ENCODE measurements at places on chromosomes 16 and 17. TPM values are rescaled to one million over a fixed set of nuclear protein-coding genes. Genes with fewer than 3 reads are reported as not detected.

The ODAD4 gene
- total RNA-seq, result 2.6 TPM

The KSR1 gene
- total RNA-seq, result 29.0 TPM

The LGALS9B gene
- total RNA-seq, result not detected

The KIF18B gene
- total RNA-seq, result 4.2 TPM

The CAVIN1 gene
- 47.7 TPM for total RNA-seq

The SLC12A3 gene
- total RNA-seq, result not detected

The HLF gene
- total RNA-seq, result 0.74 TPM

The IRF8 gene
- 12.8 TPM for total RNA-seq

The NPIPB6 gene
- 4.9 TPM for total RNA-seq

DNA sequence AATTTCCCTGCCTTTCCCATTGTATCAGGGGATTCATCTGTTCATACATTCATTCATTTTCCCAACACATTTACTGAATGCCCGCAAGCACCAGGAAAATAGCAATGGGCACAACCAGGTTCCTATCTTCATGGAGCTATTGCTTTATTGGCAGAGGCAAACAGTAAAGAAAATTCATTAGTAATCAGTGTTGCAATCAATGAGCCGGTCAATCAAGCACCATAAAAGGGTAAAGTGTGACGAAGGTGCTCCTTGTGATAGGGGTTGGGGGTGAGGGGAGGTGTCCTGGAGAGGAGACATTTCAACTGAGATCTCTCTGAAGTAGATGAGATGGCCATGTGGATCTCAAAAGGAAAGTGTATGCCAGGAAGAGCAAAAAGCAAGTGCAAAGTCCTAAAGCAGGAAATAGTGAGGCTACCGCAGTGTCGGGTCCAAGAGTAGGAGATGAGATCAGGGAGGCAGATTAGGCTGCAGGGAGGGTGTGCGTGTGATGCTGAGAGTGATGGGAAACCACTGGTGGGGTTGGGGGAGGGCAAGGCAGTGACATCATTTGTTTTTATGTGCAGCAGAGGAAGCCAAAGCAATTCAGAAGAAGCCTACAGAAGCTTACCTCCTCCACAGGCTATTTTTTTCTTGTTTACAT lies 28.4 kb downstream of the CDH13 start:
- peak; percentile 81 for DNase-seq

DNA sequence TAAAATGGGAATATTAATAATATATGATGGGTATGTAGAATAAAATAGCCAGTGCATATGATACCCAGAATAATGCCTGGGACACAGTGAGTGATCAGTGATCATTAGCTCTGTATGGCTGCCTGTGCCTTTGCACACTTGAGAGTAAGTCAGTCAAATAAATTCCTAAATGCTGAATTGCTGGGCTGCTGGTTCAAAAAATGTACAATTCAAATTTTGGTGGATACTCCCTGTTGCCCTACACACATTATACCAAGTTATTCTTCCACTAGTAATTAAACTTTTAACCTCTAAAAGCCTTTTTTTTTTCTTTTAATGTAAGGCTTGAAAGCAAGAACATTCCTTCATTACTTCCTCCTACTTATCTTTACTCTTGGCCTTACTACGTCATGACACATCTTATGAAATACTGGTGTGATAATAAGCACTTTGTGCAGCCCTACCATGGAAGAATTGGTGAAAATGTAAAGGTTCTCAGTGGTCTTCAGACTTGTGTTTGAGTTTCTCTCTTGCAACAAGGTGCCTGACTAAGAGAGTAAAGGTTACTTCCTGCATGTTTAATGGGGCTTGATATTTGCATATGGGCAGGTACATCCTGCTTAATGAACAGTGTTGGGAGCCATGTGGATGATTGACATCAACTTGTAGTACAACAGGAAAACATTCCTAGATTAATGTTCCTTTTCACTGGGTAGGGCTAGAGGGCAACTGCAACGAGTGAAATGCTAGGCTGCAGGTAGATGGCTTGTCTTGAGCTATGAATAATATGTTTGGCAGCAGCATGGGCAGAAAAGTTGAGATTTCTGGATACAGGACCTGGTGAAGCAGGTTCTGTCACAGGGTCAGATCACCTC lies 84.3 kb downstream of the PRKCA start:
- DNase-seq, result peak; percentile 88

DNA sequence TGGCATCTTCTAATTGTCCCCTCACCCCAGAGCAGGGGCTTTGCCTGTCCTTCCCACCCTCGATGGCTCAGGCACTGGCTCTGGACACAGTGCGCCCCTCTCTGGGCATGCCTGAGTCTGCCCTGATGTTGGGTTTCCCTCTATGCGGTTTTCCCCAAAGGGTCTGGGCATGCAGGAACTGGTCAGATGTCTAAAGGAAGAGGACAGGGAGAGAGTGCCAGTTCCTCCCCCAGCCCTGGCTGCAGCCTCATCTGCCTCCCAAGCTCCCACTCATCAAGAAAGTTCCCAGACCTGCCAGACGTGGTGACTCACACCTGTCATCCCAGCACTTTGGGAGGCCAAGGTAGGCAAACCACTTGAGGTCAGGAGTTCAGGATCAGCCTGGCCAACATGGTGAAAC lies 41.3 kb upstream of the PABPN1L start:
- DNase-seq, result peak; percentile 18

DNA sequence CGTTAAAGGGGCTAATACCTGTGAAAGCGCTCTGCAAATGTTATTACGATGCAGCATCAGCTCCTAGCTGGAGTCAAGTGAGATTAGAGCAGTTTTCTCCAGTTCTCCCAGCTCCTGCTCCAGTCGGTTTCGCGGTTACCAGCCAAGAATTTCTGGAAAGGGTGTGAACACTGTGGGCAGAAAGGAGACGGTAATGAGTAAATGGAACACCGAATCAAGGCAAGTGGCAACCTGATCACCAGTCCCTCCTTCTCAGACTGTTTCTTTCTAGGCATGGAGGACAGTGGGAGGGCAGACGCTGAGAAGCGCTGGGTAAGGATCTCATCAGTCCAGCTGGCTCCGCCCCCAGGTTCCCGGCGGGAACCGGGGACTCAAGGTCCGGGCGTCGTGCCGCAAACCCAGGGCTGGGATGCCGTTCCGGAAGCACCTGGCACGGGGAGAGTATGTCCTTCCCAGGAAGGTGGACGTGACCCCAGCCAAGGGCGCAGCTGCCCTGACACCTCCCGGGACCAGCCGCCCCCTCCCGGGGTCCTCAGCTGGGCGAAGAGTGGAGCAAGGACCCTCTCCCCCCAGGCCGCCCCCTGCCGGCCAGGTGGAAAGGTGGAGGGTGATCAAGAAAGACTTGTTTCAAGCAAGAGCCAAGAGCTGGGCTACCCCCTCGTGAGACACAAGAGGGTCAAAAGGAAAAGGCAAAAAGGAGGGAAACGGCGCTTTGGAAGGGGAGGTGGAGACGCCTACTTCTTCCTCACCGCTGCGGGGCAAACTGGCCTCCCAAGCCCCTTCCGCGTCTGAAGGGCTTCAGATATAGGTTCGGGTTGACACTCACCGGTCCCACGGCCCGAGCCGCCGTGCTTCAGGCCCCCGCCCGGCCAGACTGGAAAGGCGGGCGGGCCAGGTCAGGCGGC lies 481 bp downstream of the MYO19 start:
- peak; percentile 70 for DNase-seq

DNA sequence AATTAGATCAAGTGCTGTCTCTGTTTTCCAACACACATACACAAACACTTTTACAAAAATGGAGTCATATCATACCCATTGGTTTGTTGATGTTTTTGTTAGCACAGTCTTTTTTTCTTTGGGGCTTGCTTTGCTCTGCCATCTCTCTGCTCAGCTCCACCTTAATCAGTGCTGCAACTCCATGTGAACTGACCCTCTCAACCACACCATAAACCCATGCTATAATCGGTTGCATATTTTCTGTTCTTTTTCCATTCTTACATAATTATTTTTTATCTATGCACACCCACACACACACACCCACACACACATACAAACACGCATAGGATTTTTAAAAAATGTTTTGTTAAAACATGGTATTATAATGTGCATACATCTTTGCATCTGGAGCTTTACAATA lies 91.0 kb upstream of the CDH13 start:
- no peak for DNase-seq

GRCh38 chr17:11353601-11354000 lies 112.6 kb downstream of the SHISA6 start:
- no peak for DNase-seq

DNA sequence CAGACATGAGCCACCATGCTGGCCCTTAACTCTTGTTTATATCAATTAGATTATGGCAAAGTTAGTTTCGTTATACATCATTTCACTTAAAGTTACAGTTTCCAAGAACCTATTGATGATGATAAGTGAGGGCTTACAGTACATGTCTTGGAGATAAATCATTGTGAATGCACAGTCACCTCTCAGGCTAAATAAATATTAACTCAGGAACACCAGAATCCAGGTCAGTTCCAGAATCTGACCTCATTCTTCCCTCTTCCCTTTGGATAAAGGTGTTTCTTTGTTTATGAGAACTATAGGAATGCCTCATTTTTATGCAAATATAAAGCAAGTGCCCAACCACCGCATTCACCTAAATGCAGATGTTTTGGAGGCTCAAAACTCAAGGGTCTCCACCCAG lies 48.4 kb upstream of the CRYM start:
- no peak for DNase-seq

GRCh38 chr17:29495011-29495410 lies 71.8 kb downstream of the ABHD15 start:
- DNase-seq, result no peak

GRCh38 chr16:85832570-85833218 lies 33.2 kb downstream of the COX4I1 start:
- DNase-seq, result no peak

DNA sequence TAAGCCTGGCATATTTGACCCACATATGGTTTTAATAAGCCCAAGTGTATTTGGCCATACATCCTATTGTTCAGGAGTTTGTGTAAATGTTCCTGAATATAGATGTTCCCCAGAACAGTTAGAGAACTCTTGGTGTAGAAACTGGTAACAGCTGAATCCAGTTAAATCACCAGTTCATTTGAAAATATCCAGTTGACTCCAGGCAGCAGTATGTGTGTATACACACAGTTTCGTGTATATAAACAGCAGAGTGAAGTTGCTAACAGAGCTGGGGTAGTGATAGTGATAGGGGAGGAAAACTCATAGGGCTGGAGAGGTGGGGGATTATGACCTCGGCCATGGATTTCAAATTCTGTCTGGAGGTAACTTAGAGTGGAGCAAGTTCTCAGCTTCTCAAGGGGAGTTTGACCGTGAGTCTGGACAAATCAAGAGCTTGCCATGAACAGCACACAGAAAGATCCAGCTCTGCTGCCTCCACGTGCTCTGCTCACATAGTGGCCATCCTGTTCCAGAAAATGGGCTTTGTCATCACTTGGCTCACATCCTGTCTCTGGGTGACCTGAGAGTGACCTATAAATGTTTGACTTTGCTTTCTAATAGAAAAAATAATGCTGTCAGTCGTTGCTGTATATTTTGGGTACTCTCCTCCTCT lies 30.6 kb upstream of the MMD start:
- peak; percentile 81 for DNase-seq

DNA sequence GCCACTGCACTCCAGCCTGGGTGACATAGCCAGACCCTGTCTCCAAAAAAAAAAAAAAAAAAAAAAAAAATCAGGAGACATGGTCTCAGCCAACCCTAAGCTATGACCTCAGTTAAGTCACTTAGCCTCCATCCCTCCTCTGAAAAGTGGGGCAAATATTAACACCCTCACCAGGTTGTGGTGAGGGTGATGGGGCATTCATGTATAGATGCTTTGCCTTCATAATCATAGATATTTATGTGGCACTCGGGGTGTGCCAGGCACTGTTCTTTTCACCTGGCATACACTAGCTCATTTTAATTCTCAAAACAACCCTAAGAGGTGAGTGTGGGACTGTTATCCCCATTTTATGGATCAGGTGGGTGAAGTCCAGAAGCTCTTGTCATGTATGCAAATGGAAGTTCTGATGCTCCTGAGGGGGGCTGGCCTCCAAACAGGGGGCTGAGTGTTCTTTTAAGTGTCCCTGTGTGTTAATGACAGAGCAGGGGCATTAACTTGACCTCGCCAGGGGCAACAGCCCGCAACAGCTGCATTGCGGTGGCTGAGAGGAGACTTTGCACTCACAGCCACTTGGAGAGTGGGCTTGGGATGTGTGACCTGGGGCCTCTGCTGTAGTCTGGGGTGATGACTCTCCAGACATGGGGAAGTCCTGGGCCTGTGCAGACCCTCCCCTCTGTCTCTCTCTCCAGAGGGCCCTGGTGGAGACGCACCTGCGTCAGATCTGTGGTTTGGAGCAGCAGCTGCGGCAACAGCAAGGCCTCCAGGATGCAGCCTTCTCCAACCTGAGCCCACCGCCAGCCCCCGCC lies 4.1 kb downstream of the TBKBP1 start:
- DNase-seq, result no peak

- DNase-seq, result no peak
Measured at GRCh38 chr16:2475413-2476344, 752 bp downstream of the TBC1D24 start.

GRCh38 chr16:17270111-17270510 lies 200.6 kb downstream of the XYLT1 start:
- no peak for DNase-seq

GRCh38 chr17:81553616-81554181 lies 1.5 kb upstream of the FAAP100 start:
- no peak for DNase-seq

DNA sequence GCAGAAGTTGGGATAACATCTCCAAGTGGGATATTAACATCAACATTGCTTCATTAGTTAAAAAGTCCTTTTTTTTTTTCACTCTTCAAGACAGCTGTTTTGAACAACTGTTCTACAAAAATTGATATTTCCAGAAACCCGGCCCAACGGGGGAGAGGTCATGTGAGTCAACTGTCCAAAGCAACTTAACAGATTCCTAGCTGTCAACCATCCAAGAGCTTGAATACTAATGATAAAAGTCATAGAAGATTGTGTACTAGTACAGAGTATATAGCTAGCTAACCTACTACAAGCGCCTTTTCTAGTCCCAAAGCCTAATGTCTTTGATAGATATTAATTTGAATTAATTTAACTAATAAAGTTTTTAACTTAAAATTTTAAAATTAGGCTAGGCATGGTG lies 172.0 kb downstream of the CYB561 start:
- DNase-seq, result peak; percentile 80

- peak; percentile 29 for DNase-seq
Measured at GRCh38 chr16:54116124-54116655, 170.4 kb downstream of the IRX3 start.

GRCh38 chr17:79609049-79609589 lies 1.7 kb downstream of the RBFOX3 start:
- DNase-seq, result no peak

Data from cardiac muscle cell (in vitro differentiated cells and primary cell).